ENCODE measurements at places on chromosomes 7 and 10.

DNA sequence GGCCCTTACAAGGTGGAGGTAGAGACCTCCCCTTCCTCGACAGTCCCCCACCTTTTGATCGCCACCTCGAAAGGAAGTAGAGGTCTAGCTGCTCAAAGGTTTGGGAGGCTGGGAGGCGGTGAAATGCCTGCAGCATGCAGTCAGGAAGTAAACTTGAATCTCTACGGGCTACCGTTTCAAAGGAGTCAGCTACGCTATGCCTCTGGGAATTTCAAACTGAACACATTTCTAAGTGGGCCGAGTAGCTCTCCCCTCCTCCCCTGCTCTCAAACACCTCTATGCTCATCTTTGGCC, 68.0 kb downstream of the CXCL12 start:
- DNase-seq, result no peak

DNA sequence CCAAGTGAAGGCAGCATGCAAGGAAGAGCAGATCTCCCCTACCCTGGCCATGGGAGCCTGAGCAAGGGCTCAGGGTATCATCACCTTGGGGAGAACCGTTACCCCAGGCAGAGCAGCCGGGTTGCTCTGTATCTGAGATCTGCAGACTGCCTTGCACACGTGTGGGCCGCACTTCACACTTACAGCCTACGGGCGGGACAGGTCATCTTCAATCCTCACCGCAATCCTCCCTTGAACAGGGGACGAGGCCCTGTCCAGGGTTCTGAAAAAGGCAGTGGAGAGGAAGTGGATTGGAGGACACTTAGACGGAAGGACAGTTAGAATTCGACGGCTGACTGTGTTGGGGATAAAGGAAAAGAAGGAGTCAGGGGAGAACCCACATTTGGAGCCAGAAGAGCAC, 51.4 kb downstream of the NPS start:
- no peak for DNase-seq

GRCh38 chr7:1419688-1420087, 39.6 kb downstream of the MICALL2 start:
- no peak for DNase-seq

DNA sequence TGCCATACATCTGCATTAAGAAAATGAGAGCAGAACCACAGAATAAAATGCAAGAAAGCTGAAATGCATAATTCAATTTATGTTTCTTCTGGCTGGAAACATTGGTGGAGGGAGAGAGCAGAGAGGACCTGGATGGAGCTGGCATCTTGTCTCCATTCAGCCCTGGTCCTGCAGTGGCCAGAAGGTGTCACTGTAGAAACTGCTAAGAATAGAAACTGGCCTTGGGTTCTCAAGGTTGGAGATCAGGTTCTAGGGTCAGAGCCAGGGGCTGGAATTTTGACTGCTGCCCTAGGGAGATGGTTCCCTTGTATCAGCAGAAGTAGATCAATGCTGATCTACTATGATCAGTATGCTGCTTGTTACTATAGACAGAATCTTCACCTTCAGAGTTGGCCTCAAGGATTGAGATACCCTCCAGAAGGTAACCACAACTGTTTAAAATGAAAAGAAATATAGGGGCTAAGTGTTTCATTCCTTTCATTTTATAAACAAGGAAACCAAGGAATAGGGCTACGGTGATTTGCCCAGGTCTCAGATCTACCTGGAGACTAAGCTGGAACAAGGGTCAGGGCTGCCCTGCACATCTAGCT, 13.1 kb downstream of the TAS2R41 start:
- DNase-seq, result no peak

DNA sequence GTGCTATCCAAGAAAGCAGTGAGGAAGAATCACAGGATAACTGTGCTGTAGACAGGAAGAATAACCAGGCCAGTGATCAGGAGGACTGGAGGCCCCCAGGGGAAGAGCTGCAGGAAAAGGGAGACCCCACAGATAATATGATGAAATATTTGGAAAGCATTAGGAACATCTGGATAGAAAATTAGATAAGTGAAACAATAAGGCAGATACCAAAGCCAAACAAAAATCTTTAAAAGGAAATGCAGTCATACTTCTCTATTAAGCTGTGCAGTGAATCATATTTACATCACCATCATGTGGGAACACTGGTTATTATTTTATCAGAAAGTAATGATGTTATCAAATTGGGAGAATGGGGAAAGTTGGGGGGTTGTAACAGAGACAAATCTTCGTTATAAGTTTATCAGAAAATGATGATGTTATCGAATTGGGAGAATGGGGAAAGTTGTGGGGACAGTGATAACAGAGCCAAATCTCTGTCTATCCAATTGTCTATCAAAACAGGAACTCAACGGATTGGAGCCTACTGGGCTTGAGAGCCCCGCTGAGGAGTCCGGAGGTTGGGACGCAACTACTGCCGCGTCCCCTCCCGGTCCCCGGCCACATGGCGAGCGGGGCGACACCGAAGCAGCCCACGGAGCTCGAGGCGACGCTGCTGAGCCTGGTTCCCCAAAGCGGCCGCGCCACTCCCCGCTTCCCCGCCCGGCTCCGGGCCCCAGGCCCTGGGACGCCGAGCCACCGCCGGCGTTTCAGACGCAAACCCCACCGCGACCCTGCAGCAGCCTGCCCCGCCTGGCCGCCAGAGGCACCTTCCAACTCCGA, 14.0 kb upstream of the RALA start:
- no peak for DNase-seq

DNA sequence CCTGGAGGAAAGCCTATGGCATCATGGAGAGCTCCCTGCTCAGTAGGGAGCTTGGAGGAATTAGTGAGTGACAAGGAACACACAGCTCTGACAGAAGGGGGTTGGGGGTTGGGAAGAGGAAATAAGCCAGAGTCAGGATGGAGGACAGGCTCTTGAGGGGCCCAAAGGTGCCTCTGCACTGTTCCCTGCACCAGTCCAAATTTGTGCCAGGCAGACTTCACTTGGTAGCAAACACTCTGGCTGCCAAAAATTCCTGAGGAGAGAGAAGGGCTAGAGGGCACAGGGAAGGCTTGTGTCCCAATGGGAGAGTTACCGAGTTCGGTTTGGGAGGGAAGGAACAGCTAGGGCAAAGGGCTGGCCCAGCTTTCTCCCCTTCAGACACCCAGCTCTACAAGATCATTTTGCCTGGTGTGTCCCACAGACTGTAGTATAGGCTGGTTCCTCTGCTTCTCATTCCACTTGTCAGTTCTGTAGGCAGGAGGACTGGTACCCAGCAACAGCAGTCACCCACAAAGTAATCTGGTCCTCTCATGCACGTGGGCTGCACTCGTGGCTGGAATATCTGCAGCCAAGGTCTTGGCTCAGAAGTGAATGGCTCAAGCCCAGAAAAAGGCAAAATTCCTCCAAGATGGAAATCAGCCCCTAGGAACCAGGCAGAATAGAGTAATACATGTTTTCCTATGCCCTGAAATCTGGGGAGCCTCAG, 8.0 kb upstream of the KCNIP2 start:
- DNase-seq, result no peak

- DNase-seq, result no peak
Observed at GRCh38 chr7:49718760-49719159, 54.7 kb upstream of the VWC2 start.

GRCh38 chr7:49631071-49631815, 142.2 kb upstream of the VWC2 start:
- no peak for DNase-seq

DNA sequence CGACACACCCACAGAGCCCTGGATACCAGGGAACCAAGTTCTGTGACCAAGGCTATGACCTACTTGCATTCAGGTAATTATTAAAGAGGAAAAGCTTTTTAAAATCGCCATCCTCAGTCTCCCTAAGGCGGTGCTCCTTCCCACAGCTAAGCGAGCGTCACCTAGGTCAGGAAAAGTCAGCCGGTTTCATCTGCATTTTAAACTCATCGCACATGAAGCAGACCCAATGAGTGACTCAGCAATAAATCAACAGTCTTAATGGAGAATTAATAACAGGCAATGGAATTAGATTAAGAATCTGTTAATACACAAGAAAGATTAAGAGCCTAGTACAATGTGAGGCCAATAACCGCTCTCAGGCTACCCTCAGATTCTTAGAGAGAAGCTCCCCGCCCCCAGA, 59.2 kb downstream of the HSPA12A start:
- no peak for DNase-seq

All from GM18507 (cell line).